Spinal cord (tissue), 10 donors: ENCODE measurements at places on chromosomes 5 and 9. TPM values are rescaled to one million over a fixed set of nuclear protein-coding genes. Genes with fewer than 3 reads are reported as not detected.

The WDR38 gene
- total RNA-seq: 7.9 TPM

The PCDHAC2 gene
- total RNA-seq: 6.3 TPM

The MCC gene
- total RNA-seq: 30.3 TPM

The CRB2 gene
- total RNA-seq: 9.9 TPM

The ECSCR gene
- 10.3 TPM for total RNA-seq

The ZNF454 gene
- total RNA-seq: 7.7 TPM

The CDC20B gene
- 0.30 TPM for total RNA-seq

The C9orf85 gene
- total RNA-seq: 17.3 TPM

The ORM2 gene
- not detected for total RNA-seq

The QRFP gene
- total RNA-seq: not detected

The KCNT1 gene
- total RNA-seq: 14.7 TPM

The SPATA6L gene
- total RNA-seq: 5.9 TPM

The MED10 gene
- total RNA-seq: 17.5 TPM

The SMIM15 gene
- total RNA-seq: 30.6 TPM

The LRRC70 gene
- 8.4 TPM for total RNA-seq

The IFNA16 gene
- not detected for total RNA-seq

The HK3 gene
- 0.66 TPM for total RNA-seq

The TLX3 gene
- total RNA-seq: 2.0 TPM

The ZMYND19 gene
- total RNA-seq: 10.2 TPM

The PDE8B gene
- total RNA-seq: 17.0 TPM

The HAVCR1 gene
- 0.20 TPM for total RNA-seq

The FBP2 gene
- total RNA-seq: not detected

The MAMDC2 gene
- 8.2 TPM for total RNA-seq

The CRHBP gene
- 4.7 TPM for total RNA-seq

The SLC25A2 gene
- total RNA-seq: 0.39 TPM

The MEIKIN gene
- total RNA-seq: 0.17 TPM

The PRRX2 gene
- 14.8 TPM for total RNA-seq

The SYK gene
- total RNA-seq: 6.1 TPM

The SMIM33 gene
- total RNA-seq: not detected

The TAF11L5 gene
- not detected for total RNA-seq

The WWC1 gene
- 20.2 TPM for total RNA-seq

The TAF1L gene
- 0.10 TPM for total RNA-seq

The FBXW2 gene
- 47.6 TPM for total RNA-seq

The PRR16 gene
- total RNA-seq: 1.6 TPM
